ENCODE measurements at places on chromosomes 6 and 20.

GRCh38 chr6:35174088-35174434 is 32.9 kb upstream of the TCP11 start:
- DNase-seq, result no peak

GRCh38 chr6:4864519-4864918 is 88.3 kb downstream of the CDYL start:
- no peak for DNase-seq

DNA sequence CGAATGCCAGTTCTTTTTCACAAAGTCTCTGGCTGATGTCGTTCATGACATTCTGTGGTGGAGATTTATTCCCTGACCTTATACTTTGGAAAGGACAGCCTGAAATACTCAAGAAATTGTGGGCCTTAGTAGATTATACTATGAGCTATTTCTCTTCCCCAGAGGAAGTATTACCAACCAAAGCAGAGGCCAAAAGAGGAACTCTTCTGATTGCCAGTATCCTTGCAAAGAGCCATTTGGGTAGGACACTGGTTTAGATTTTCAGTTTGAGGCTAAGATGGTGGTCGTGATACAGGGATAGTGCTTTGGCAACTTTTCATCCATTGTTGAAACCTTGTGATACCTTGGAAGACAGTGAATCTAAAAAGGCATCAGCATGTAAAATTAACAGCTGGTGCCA is 327.3 kb downstream of the HACE1 start:
- DNase-seq, result no peak

DNA sequence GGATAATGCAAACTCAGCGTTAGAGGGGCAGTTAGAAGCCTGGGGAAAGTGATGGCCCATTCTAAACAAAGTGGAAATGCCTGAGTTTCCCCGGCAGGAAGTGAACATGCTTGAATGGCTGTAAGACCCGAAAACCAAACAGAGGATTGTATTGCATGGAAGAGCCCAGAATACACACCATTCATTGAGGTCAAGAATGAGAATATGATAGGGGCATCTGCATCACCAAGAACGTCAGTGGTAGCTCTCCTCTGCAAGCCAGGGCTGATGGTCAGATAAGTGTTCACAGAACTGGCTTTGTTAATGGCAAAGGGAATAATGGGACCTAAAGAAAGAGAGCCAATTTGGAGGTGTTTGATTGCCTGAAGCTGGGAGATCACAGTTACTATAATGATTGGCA is 663.4 kb downstream of the KHDRBS2 start:
- no peak for DNase-seq

DNA sequence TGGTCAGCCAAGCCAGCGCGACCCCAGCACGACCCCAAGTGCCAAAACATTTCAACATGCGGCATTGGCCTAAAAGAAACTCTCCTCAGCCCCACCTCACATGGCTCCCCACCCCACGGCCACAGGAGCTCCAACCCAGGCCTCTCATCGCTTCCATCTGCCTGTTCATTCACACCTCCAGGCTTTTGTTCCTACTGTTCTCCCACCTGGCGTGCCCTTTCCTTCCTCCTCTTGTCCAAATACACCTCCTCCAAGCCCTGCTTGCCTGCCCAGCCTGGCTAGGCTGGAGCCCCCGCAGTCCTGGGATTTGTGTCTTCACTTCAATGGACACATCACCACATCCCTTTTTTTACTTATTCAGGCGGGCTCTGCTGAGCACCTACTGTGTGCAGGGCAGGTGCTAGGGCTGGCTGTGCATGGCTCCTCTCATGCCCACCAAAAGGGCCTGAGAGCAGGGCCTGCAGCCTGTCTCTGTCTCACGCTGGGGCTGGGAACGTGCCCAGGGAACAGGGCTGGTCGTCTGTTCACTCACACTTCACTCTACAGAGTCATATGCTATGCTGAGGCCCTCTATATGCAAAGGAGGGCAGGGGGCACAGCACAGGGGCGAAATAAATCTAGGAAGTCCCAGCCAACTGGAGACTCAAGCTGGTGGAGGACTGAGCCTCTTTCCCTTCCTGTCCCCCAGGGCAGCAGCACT is 61.1 kb downstream of the GRM4 start:
- DNase-seq, result no peak

DNA sequence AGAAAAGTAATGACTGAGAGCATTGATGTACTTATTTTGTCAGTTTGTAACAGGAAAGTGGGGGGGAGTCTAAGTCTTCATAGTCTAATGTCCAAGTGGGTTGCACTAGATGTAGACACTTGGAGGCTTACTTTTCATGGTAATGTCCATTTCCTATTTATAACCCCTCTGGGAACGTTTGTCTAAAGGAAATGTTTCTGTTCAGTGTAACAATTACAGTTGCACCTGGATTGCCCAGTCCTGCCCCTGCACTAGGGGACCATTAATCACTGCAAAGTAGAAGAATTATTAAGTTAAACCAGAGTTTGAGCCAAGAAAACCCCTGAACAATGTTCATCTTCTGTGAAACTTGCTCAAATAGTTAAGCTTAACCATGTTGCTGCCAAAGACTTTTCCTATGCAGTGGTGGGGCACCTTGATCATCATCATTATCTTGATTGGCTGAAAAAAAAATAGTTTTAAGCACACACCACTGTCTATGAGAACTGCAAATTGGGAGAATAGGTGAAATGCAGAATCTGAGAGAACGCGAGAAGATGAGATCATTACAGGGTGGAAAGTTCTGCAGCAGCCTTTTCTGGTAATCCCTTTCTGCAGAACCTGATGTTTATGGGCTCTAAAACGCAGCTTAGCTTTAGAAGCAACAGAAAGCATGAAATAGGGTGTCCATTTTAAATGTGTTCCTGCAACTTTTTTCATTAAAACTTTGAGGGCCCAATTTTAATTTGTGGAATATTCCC is 106.0 kb downstream of the ZNF217 start:
- no peak for DNase-seq

GRCh38 chr20:56537997-56538396 is 5.0 kb downstream of the FAM209B start:
- DNase-seq, result no peak

GRCh38 chr6:15555101-15556038 is 107.5 kb downstream of the DTNBP1 start:
- peak; percentile 26 for DNase-seq

GRCh38 chr6:149651056-149651455 is 2.5 kb upstream of the KATNA1 start:
- no peak for DNase-seq

DNA sequence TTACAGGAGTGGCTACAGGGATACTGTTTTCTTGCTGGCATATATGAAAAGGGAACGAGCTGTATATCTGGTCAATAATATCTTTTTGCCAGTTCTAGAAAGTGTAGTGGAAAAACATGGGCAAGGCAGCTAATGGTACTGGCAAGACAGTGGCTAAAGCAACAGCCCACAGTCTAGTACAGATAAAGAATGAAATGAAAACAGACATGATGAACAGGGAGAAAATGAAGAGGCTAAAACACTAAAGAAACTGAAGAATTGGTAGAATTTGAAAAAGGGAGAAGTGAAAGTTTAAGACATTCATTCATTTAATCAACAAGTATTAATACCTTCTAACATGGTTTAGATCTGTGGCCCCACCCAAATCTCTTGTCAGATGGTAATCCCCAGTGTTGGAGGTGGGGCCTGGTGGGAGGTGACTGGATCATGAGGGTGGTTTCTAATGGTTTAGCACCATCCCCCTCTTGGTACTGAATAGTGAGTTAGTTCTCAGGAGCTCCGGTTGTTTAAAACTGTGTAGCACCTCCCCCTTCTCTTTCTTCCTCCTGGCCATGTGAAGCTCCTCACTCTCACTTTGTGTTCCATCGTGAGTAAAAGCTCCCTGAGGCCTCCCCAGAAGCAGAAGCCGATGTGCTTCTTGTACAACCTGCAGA is 18.1 kb downstream of the FAM184A start:
- DNase-seq, result no peak

GRCh38 chr6:119511024-119511423 is 161.5 kb upstream of the MAN1A1 start:
- no peak for DNase-seq

DNA sequence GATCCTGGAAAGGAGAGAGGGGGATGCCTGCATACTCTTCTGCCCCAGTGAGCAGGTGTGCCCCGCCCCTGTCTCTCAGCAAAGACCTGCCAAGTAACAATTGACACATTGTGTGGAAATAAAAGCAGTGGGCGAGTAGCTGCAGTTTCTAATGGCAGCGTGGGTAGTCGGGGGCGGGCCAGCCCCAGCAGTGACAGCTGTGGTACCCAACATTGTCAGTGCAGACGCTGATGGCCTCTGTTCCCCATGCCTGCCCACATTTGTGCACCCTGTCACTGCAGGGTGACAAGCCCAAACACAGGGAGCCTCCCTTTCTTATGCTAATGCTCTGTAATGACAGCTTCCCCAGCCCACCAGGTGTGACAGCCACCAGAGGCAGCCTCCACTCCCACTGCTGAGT is 491.7 kb downstream of the DHX35 start:
- no peak for DNase-seq

GRCh38 chr6:121413879-121414278 is 21.6 kb upstream of the GJA1 start:
- no peak for DNase-seq

GRCh38 chr20:61955668-61956395 is 109.8 kb downstream of the TAF4 start:
- no peak for DNase-seq

Data from endothelial cell of umbilical vein (primary cell).